Vagina (tissue), 2 donors: ENCODE measurements at places on chromosomes 6 and 20.
A peak's percentile ranks its signal among the peaks of the same experiment; 100 is the strongest.

DNA sequence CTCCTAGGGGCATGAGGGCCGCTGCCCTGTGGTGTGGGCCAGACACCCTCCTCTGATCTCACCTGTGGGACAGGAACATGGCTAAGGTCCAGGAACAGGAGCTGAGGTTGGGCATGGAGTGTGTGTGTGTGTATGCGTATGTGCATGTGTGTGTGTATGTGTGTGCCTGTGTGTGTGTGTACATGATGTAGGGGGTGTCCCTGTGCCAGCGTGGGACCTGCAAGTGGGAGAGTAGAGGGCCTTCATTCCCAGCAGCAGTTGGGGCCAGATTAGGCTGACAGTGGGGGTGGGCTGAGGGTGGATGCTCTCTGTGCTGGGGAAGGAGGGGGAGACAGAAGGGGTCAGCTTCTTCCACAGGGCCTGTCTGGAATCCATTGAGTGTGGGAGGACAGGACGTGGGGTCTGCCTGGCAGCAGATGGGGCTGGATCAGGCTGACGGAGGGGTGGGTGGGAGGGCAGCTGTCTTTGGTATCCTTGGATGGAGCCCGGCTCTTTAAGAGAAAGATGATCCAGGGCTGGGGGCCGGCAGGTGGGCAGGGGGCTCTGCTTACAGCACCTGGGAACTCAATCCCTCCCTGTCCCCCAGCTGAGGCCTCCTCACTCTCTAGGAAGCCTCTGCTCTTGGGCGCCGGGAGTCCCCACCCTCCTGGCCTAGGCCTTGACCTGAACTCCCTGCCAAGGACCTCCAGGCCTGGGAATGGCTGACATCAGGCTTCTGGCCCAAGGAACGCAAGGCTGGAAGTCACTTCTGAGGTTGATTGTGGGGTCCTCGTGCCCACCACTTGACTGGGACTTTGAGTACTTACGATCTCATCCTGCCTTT lies 44.0 kb downstream of the SPDEF start:
- DNase-seq: no peak

GRCh38 chr6:13558718-13559117 lies 15.7 kb upstream of the SIRT5 start:
- no peak for DNase-seq

DNA sequence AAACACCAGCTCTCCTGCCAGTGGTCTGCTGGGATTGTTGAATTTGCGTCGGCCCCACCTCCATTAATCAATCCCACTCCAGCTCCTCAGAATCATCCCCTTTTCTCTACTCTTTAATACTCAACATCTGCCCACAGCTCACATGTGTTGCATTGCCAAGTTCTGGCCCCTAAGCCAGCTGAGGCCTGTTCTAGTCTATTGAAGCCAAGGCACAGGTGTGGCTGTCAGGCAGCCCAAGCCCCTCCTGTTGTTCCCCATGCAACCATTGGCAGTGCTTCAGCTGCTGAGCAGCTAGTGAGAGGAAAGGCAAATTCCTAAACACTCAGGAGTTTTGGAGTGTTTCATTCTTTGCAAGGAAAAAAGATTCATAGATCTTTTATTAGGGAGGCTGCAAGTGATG lies 128.0 kb upstream of the NT5E start:
- no peak for DNase-seq

DNA sequence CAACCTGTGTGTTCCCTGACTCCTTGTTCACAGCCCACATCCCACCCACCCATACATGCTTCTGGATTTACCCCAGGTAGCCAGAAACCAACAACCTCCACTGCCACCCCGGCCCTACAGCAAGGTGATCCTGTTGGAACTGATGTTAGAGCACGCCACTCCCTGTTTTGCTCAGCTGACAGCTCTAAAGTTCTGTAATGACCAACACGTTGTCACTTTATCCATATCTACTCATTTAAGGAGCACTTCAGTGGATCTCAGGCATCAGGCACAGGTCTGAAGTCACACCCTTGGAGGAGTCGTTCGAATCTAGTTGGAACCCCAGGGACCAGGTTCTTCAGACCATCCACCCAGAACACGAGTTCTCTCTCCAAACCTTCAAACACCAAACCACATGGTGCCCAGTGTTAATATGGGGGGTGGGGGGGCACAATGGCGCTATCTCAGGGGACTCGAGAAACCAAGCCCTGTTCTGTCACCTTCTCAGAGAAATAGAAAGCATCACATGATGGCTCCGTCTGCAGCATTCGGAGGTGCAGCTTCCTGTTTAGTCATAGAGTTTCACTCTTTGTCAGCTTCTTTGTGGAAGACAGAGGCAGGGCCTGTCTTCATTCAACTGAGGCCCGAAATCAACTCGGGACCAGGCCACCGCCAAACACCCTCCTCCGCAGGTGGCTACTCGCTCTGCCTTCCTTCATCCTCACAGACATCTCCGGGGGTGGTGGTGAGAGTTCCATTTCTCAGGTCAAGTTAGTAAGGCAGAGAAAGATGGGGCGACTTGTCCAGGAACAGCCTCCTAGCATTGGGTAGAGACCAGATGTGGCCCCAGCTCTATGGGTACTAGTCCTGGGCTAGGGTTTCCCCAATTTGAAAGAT lies 142.2 kb downstream of the NFATC2 start:
- no peak for DNase-seq

GRCh38 chr6:152004036-152004566 lies 196.6 kb downstream of the ESR1 start:
- DNase-seq: no peak

DNA sequence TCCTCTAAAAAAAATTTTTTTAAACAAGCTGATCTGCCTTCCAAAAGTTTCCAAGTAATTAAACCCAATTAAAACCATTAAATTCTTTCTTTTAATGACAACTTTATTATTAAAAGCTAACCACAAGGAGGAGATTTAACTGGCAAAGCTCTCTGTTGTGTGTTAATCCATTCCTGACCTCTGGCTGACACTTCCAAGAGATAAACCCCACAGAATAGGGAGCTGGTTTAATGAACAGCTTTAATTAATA lies 230.8 kb downstream of the EYA2 start:
- no peak for DNase-seq

GRCh38 chr6:108927927-108928326 lies 79.7 kb downstream of the ARMC2 start:
- DNase-seq: no peak

DNA sequence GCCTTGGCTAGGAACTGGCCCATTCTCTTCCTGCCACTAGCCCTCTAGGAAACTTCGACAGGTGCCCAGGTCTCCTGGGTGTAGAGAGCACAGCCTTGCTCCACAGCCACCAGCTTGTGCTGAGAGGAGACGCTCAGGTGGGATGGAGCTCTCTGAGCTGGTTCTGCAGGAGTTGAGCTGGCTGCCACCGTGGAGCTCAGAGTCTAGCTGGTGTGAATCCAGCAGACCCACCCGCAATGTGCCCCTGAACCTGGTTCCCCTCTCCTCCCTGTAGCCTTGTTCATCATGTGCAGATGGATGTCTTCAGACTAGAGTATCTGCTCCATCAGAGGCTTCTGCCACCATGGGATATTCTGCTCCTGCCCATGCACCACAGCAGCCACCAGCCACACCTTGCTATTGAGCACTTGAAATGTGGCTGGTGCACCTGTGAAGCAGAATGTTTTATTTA lies 222.5 kb downstream of the SYNDIG1 start:
- peak; percentile 58 for DNase-seq

- DNase-seq: peak; percentile 62
These were observed 119.5 kb downstream of the PHACTR3 start for GRCh38 chr20:59723607-59724456.

DNA sequence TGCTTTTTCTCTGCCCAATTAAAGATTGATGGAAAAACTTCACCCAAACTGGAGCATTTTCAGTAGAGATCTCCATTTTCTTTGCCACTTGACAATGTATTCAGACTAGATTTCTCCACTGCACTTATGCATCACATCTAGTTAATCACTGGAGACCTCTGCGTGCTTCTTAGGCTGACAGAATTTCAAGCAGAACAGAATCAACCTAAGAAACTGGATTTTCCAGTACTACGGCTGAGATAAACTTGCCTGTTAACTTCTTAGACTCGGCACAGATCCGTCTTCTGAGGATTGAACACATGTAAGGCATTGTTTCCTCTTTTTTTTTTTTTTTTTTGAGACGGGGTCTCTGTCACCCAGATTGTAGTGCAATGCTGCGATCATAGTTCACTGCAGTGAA lies 139.2 kb downstream of the LRRC1 start:
- no peak for DNase-seq

DNA sequence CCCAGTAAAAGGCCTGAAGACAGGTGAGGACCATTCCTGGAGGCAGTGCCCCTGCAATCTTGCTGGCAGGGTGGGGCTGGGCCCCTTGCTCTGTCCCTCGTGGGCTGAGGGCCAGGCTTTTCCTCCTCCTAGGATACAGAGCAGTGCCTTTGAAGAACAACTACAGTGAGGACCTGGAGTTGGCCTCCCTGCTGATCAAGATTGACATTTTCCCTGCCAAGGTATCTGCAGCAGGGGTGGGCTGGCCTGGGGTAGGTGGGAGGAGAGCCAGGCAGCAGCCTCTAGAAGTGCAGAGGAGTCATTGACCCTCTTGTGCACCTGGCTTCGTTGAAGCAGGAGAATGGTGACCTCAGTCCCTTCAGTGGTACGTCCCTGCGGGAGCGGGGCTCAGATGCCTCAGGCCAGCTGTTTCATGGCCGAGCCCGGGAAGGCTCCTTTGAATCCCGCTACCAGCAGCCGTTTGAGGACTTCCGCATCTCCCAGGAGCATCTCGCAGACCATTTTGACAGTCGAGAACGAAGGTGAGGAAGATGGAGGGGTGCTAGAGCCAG lies 36.5 kb downstream of the PLCG1 start:
- peak; percentile 87 for DNase-seq

- no peak for DNase-seq
These were observed at the start of gene RREB1 for GRCh38 chr6:7107578-7108195. TSS of gene RREB1 (plus strand) at chr6:7107961. CDS start at chr6:7181912, 73,951 bp downstream.

- no peak for DNase-seq
These were observed 22.8 kb downstream of the AMD1 start for GRCh38 chr6:110897433-110897832.

DNA sequence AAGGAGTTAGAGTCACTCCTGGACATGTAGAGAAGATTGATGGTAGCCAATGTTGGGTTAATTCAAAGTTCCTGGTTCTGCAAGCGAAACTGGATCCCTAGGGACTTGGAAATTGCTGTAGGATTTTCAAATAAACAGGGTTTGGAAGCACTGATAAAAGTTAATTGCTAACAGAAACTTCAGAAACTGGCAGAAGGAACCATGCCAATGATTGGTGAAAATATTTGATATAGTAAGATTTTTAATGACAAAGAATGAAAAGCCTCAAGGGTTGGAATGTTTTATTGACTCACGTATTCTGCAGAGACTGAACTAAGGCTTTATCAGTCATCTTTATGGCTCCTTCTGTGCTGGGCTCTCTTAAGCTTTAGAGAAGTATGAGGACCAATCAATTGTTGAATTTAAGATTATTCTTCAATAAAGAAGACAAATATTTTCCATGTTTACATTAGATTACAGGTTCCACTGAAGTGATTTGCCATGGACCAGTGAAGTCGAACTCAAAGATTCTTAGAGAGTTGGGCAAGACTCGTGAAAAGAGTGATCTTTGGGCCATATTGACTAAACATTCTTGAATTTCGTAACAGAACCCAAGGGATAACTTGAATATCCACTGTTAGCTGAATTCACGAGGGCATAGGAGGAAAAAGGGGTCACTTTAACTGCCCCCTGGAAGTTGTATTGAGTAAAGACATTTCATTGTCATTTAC lies 371.4 kb downstream of the HDGFL1 start:
- no peak for DNase-seq

DNA sequence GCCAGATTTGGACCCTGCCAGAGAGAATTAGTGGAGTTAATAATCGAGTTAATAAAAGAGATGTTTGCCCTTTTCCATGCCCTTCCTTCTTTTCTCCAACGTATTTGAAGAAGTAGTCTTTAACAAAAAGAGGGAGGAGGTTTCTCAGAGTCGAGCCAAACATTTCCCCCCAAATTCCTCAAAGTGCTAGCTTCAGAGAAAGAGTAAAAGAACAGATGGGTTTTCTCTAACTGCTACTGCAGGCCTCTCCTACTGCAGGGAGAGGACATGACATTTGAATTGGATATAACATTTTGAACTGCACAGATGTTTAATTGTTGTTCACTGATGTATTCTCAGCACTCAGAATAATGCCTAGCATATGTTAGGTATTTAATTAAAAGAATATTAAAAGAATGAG lies 25.5 kb downstream of the RWDD2A start:
- DNase-seq: no peak

DNA sequence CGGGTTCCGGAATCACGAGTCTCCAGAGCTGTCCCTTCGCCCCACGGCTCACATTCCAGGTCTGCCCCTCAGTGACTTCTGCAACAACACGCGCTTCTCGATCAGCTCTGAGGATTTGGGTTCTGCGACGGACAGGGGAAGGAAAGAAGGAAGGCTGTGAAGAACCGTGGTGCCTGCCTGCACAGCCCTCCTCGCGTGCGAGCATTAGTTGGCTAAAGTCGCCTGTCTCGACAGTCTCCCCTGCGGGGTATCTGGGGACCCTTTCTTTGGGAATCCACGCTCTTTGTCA lies 23.1 kb downstream of the VPS52 start:
- DNase-seq: no peak

DNA sequence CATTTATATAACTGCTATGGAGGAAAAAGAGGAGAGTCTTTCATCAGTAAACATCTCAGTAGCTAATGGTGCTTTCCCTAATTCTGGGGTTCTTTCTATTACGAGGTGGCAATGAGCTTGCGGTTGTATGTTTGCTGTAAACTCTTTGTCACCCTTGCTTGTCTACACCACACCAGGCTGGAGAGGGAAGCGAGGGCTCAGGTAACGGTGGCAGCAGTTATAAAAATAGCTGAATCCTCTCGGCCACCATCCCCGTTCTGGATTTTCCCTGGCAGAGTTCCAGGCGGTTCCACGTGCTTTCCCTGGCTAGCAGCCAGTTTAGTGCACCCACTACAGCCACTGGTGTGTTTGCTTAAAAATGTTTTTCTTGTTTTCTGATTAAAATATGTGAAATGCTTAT lies 39.0 kb downstream of the MAS1 start:
- DNase-seq: no peak

DNA sequence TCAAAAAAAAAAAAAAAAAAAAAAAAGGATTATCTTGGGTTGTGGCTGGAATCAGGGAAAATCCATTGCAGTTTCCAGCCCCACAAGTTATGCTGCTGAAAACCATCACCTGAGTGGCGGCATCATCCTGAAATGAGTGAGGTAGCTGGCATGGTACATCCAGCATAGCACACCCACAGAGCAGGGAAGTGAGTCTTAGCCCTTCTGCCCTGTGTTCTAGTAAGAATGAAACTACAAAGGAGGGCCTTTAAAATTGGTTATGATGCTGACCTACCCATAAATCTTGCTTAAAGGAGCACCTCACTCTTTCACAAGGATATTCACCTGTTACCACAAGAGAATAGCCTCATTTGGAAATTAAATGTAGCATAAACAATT lies 119.2 kb downstream of the NFATC2 start:
- DNase-seq: no peak
